H7 (cell line): ENCODE measurements at places on chromosomes 7 and 10. TPM values are rescaled to one million over a fixed set of nuclear protein-coding genes. Genes with fewer than 3 reads are reported as not detected.

Gene C10orf105
- 0.17 and 0.18 TPM in 2 replicates for total RNA-seq

Gene NYAP1
- total RNA-seq, result 4.0 and 5.5 TPM in 2 replicates

Gene ST8SIA6
- total RNA-seq, result 1.8 and 2.9 TPM in 2 replicates

DNA sequence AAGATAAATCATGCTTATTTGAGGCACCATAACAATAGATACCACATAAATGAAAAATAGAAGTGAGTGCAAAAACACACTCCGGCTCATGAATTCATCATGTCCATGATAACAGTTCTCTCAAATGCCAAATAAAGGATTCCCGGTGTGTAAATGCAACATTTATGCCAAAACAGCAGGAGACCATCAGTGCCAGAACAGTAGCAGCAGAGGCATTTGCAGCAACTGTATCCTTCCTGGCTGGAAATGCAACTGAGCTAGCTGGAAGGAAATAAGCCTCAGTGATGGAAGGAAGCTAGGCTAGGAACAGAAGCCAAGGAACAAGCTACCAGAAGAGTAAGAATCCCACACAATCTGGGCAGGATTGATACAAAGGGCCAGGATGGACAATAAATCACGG is 79.9 kb upstream of the THSD7A start:
- peak; percentile 2 for DNase-seq

Gene SEMA3C
- total RNA-seq, result 1.8 and 2.1 TPM in 2 replicates

DNA sequence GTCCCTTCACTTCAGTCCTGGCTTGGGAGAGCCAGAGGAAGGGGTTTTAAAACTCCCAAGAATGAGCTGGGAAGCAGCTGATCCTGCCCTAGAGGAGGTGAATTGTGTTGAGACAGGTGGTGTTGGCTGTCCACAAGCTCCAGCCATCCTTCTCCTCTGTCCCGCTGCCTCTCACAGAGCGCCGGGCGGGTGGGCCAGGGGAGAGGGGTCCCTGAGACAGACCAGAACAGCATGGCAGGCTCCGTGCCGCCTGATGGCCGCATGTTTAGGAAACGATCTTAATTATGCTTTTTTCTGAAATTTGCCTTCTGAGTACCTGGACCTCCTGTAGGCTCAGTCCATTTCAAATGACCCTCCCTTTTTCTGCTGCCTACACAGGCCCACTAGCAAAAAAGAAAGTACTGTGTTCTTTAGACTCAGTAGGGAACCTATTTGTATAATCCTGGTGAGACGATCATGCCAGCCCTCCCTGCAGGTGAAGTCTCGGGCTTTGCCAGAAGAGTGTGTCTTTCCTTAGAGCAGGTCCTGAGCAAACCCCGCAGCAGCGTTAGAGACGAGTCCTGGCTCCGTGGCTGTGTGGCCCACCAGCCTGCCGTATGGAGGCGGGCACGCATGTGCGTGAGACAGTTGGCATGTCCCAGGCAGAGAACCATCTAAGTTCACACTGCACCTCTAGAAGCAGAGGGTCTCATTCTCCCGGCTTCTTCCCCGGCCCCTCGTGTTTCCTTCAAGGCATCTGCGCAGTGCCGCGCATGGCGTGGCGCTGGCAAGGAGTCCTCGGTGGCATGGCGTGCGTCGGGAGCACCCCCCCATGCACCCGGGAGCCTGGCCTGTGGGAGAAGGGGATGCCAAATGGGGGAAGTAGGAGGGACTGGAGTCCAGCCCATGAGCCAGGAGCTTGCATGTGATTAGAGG is 26.3 kb upstream of the PWWP2B start:
- peak; percentile 47 for DNase-seq

Gene SPDYE8
- not detected in 2 replicates for total RNA-seq

Gene GHRHR
- 1.9 and 2.7 TPM in 2 replicates for total RNA-seq

- no peak for DNase-seq
These were observed 66.3 kb downstream of the GLI3 start for GRCh38 chr7:42170724-42171123.

Gene RHOBTB1
- 8.1 and 10.5 TPM in 2 replicates for total RNA-seq

DNA sequence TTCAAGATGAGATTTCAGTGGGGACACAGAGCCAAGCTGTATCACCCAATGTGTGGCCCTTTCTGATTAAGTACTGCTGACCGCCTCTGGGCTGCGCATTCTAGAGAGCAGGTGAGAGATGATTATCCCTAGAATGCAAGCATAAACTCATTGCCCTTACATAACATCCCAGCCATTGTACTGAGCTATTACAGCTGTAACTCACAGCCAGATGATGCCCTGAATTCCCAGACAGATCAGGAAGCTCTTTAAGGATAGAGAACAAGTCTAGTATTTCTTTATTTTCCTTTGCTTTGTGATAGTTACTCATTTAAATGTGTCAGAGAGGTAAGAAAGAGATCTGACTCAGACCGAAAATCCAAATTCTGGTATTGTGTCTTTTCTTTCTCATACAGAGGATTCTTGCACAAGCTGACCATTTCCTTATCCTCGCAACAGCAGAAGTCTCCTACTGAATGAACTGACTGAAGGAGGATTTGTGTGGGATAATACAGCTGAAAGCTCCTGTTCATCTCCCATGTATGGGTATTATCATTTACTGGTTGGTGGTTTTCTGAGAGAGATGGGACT is 58.4 kb downstream of the ZNF22 start:
- no peak for DNase-seq

- DNase-seq, result no peak
These were observed 747.8 kb downstream of the GRID1 start for GRCh38 chr10:85618841-85619240.

GRCh38 chr7:141702047-141702567 is at the start of gene DENND11:
Gene DENND11 (minus strand): TSS chr7:141702166. CDS start chr7:141702153, 13 bp downstream.
- peak; percentile 91 for DNase-seq

- DNase-seq, result no peak
These were observed 10.6 kb downstream of the DNAJB6 start for GRCh38 chr7:157347217-157347904.

- peak; percentile 39 for DNase-seq
These were observed 56.1 kb downstream of the ZRANB1 start for GRCh38 chr10:124997771-124998623.

- DNase-seq, result no peak
These were observed 112.2 kb downstream of the EXOC4 start for GRCh38 chr7:133364959-133365690.

GRCh38 chr7:132377703-132378584 is 198.3 kb downstream of the PLXNA4 start:
- no peak for DNase-seq

Gene HOXA6
- total RNA-seq, result not detected in 2 replicates

- peak; percentile 73 for DNase-seq
These were observed at the start of gene RELN for GRCh38 chr7:103989200-103989784. Gene RELN (minus strand): TSS chr7:103989658. CDS start chr7:103989356, 302 bp downstream.

DNA sequence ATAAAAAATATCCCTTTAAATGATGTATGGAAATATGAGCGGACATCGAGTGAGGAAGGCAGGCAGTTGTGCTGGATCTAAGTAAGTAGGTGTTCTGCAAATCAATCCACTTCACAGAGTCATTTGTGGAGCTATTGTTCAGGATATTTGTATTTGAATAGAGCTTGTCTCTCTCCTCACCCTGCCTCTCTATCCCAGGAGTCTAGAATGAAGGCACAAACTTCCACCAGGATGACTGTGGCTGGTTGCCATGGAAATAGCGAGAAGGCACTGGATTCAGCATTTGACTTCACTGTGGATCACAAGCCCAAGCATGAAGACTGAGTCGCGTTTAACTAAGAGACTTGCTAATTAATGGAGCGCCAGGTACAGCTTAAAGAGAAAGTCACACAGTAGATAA is 53.2 kb downstream of the NPY start:
- peak; percentile 46 for DNase-seq

- DNase-seq, result no peak
These were observed 10.9 kb downstream of the EIF4H start for GRCh38 chr7:74185016-74185415.

DNA sequence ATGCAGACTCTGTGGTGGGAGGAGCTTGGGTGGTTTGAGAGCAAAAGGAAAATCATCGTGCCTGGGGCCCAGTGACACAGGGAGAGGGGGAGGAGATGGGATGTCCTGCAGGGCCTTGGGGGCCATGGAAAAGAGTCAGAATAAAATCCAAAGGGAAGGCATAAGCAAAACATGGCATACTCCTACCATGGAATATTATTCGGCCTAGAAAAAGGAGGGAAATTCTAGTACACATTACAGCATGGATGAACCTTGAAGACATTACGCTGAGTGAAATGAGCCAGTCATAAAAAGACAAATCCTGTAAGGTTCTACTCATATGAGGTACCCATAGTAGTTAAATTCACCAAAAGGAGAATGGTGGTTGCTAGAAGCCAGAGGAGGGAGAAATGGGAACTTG is 38.7 kb downstream of the STRA8 start:
- no peak for DNase-seq

Gene KAZALD1
- total RNA-seq, result 11.9 and 22.0 TPM in 2 replicates

- DNase-seq, result no peak
These were observed 119.1 kb upstream of the KMT2E start for GRCh38 chr7:104894726-104895521.

- DNase-seq, result no peak
These were observed 62.8 kb downstream of the PDZD8 start for GRCh38 chr10:117312430-117312829.

GRCh38 chr7:71723859-71724258 is 591.9 kb downstream of the GALNT17 start:
- no peak for DNase-seq

DNA sequence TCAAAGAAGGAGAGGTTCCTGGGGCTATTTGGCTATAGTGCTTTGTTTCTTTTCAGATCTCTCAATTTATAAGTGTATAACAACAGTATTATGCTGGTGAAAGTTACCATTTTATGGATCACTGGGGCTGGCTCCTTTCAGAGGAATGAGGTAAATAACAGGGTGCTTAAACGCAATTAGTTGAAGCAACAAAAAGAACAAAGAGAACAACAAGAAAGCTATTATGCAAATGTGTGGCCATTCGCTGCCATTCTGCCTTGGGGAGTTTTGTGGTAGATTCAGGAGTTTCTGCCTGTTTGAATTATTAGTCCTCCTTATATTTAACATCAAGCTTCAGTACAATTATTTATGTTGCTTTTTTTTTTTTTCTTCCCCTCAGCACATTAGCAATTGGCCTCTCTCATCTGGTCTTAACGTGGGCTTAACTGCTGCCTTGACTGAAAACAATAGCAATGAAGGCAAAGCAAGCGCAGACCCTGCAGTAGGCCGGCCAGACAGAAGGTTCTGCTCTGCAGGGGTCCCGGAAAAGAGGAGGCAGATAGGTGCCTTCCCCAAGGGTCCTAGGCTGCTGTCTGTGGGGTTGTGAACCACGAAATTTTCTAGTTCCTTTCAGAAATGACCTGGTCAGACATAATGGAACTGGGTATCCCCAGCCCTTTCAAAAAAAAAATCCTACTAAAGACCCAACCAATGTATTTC is 339.9 kb upstream of the PODXL start:
- DNase-seq, result no peak

- no peak for DNase-seq
These were observed 5.9 kb downstream of the SAP25 start for GRCh38 chr7:100567751-100568175.

GRCh38 chr7:4775848-4776623 is 613 bp downstream of the AP5Z1 start:
- DNase-seq, result no peak

GRCh38 chr7:47481541-47482012 is 100.3 kb downstream of the TNS3 start:
- DNase-seq, result no peak

Gene FAM180A
- total RNA-seq, result not detected in 2 replicates

- no peak for DNase-seq
These were observed 256.2 kb upstream of the CACNA2D1 start for GRCh38 chr7:82699773-82700186.

- DNase-seq, result no peak
These were observed 107.5 kb downstream of the ADAM22 start for GRCh38 chr7:88041583-88041982.

- DNase-seq, result no peak
These were observed 85.1 kb upstream of the RELN start for GRCh38 chr7:104074529-104074928.

DNA sequence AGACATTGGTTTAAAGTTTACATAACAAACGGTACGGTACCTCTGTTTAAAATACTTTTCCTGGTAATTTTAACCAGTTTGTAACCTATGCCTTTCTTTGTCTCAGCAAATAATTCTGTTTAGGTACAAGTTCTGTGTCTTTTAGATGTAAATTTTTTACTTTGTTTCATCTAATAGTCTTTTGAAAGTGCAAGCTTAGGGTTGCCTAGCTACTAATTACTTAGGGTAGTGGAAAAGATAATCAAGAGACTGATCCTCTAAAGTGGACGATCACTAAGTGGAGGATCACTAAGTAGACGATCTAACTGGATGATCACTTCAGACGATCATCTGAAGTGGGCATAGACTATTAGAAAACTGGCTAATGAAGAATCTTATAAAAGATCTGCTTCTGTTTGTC is 16.1 kb upstream of the FKBP9 start:
- peak; percentile 57 for DNase-seq

- DNase-seq, result no peak
These were observed 99.1 kb downstream of the SAMD9 start for GRCh38 chr7:93018716-93019115.

DNA sequence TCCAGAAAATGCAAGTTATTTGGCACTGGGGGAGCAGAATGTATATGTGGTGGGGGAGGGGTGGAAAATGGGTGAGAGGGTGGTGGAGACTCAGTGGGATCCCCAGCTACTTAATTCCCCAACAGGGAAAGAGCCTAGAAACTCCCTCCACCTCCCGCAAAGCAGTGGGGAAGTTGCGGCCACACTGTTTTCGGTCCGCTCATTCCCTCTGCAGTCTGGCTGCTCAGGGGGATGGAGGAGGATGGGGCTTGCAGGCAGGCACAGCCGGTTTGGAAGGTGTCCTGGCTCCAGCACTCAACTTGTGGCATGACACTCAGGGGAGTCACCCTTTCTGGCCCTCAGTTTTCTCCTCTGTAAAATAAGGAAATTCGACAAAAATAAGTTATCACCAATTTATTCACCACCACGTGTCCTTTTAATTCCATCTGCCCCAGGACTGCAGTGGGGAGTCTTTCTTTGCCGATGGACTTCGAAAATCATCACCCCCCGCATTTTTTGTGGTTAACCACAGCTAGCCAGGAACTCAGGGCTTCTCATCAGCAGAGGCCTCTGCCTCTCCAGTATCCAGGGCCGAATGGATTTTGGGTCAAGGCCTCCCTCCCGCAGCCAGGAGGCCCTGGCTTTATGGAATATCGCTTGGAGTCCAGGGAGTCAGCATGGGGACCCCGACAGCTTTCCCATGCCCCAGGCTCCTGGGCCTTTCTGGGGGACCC is 1.6 kb upstream of the HTRA1 start:
- DNase-seq, result peak; percentile 54

DNA sequence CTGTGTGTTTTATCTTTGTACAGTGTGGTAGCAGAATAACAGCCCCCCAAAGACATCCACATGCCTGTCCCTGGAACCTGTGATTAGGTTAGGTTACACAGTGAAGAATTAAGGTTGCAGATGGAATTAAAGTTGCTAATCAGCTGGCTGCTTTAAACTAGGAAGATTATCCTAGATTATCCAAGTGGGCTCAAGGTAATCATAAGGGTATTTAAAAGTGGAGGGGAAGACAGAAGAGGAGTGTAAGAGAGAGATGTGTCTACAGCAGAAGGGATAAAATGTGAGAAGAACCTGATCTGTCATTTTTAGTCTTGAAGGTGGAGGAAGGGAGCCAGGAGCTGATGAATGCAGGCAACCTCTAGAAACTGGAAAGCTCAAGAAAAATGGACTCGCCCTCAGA is 117.6 kb downstream of the ARHGAP22 start:
- DNase-seq, result no peak
